ENCODE measurements at places on chromosomes 11 and 22.

DNA sequence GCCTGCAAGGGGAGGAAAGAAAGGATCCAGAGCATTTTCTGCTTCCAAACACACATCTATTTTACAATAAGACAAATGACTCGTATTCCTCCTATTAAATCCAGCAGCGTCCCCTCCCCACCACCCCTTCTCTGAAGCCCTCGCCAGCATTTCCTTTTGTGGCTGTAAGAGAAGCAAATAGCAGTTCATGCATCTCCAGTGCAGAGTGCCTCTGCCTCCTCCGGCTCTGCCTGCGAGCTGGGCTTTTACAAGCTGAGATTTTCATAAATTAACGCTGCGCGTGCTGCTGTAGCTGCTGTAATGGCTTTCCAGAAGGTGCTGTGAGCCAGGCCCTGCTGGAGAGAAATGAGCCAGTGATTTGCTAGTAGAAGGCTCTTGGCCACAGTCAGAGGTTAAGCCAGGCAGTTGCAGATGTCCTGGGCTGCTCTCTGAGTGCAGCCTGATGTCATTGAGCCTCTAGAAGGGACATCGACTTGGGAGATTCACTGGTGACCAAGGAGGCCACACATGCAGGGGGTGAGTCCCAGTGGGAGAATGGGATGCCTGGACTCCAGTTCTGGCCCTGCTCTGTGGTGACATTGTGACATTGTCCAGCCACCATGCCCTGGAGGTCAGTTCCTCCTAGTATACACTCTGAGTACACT is 134.5 kb upstream of the NAV2 start:
- ATAC-seq: peak; percentile 4

DNA sequence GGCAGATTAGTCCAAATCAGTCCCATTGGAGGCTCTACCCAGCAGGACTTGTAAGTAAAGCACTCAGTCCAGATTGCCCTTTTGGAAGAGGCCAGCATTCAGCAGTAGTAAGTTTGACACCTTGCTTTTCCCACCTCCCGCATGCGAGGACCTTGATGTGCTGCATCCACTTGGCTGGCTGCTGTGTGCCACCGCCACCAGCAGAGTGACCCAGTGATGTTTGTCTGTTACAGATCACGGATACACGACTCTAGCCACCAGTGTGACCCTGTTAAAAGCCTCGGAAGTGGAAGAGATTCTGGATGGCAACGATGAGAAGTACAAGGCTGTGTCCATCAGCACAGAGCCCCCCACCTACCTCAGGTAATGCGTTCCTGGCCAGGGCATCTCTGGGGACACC is 6.6 kb downstream of the SMARCB1 start:
- ATAC-seq: no peak

GRCh38 chr11:74702383-74703007 is 28.7 kb downstream of the CHRDL2 start:
- ATAC-seq: peak; percentile 60

GRCh38 chr11:122096272-122097112 is 19.5 kb downstream of the BLID start:
- no peak for ATAC-seq

- no peak for ATAC-seq
These were observed 4.9 kb upstream of the SLC6A5 start for GRCh38 chr11:20594274-20595061.

DNA sequence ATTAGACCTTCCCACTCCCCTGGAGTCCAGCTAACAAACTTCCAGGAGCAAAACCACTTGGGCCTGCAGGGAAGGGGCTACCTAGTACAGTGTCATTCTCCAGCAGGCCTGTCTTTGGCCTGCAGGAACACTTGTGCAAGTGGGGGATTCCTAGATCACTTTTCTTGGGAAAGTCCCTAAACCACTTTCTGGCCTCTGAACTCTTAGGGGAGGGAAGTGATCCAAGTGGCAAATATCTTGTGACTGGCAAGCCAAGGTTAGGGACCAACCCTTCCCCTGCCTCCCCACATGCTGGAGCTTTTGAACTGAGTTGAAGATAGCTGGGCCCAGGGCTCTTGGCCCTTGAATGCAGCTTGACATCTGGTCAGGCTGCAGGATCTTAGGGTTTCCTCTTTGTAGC is 17.2 kb downstream of the PPFIBP2 start:
- peak; percentile 60 for ATAC-seq

DNA sequence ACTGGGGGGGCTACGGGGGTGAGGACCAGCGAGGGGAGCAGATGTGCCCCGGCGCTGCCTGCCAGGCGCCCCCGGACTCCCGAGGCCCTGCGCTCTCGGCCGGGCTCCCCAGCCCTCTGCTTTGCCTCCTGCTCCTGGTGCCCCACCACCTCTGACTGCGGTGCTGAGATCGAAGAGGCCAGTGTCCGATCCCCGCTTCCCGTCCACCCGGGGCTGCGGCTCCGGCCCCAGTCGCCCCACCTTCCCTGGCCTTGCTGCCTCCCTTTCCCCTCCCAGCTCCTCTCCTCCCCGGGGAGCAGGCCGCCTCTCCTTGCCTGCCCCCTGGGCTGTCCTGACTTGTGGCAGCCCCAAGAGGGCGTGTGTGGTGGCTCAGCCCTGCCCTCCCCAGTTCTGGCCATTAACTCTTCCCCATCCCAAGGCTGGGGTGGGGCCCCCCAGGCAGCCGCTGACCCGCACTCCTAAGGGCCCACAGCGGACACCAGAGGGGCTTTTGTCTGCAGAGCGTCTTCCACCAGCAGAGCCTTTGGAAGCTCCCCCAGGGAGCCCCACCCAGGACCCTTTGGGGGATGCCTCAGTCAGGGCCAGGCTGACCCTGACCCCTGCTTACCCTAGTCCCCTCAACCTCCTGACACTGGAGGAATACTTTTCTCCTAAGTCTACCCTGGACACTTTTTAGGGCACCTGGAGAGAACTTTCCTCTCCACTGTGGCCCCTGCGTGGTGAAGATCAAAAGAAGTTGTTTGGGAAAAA is 16.6 kb downstream of the RTN4RL2 start:
- ATAC-seq: peak; percentile 59

- no peak for ATAC-seq
These were observed 369.7 kb downstream of the MN1 start for GRCh38 chr22:27431896-27432295.

GRCh38 chr22:39405346-39406085 is 5.9 kb downstream of the TAB1 start:
- ATAC-seq: no peak

GRCh38 chr22:21866833-21867527 is 465 bp downstream of the MAPK1 start:
- ATAC-seq: peak; percentile 42

- ATAC-seq: no peak
These were observed 42.6 kb downstream of the CHST1 start for GRCh38 chr11:45622861-45623260.

DNA sequence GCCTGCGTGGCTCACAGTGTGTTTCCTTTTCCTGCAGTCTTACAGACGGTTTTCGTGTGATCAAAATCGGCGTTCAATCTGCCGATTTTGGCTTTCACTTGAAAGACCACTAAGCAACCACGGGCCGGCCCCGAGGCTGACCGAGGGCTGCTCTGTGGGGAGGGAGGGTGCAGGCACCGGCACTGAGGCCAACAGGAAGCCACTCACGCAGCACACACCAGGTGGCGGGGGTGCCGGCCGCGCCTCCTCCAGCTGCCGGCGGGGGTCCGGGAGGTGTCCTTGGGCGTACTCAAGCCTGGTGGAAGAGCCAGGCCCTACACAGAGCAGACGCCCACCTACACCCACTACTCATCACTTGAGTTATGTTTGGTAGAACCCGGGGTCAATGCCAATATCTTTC is 14.3 kb downstream of the TOLLIP start:
- ATAC-seq: no peak

GRCh38 chr11:120903686-120904085 is 120.2 kb upstream of the TBCEL start:
- ATAC-seq: no peak

DNA sequence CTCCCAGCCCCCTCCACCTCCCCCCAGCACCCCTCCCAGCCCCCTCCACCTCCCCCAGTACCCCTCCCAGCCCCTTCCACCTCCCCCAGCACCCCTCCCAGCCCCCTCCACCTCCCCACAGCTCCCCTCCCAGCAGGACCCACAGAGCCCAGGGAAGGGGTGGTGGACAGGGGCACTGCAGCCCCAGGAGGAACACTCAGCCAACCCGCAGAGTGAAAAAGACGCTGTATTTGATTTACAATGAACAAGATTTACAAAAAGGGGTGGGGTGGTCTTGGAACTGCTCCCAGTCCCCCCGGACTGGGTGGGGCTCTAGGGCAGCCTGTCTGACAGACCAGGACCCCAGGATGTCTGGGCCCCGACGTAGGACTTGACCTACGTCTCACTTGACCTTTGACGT is 4.6 kb upstream of the MAPK11 start:
- ATAC-seq: no peak

DNA sequence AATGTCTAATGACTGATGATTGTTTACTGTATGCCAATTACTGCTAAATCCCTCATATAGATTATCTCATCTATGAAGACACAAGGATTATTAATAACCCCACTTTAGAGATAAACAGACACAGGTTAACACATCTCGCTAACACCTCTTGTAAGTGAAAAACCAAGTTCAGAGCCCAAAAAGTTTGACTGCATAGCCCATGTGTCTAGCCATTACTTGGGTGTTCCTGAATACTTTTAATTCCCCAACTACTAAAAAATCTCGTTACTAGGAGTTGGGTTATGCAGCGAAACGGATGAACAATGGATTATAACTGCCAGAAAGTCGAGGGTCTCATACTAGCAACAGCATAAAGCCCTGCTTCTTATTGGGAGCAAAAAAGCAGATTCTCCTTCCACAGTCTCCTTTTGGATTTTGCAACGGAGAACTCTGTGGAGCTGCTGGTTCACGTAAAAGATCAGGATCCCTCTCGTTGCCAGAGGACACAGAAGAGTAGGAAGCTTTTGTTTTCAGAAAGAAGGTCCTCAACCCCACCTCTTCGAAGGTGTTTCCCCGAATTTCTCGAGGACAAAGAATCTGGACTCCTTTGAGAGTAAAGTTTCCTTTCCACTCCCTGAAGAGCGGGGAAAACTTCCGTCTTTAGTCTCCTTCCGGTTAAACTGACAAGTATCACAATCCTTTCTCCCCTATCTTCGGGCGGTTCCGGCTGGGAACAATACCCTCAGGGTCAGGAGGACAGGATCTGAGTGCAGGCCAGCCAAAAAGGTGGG is 979 bp downstream of the ZBED5 start:
- ATAC-seq: no peak

GRCh38 chr11:34640924-34641275 is 20.0 kb downstream of the EHF start:
- no peak for ATAC-seq

GRCh38 chr11:15937601-15938120 is 418.7 kb downstream of the SOX6 start:
- no peak for ATAC-seq

DNA sequence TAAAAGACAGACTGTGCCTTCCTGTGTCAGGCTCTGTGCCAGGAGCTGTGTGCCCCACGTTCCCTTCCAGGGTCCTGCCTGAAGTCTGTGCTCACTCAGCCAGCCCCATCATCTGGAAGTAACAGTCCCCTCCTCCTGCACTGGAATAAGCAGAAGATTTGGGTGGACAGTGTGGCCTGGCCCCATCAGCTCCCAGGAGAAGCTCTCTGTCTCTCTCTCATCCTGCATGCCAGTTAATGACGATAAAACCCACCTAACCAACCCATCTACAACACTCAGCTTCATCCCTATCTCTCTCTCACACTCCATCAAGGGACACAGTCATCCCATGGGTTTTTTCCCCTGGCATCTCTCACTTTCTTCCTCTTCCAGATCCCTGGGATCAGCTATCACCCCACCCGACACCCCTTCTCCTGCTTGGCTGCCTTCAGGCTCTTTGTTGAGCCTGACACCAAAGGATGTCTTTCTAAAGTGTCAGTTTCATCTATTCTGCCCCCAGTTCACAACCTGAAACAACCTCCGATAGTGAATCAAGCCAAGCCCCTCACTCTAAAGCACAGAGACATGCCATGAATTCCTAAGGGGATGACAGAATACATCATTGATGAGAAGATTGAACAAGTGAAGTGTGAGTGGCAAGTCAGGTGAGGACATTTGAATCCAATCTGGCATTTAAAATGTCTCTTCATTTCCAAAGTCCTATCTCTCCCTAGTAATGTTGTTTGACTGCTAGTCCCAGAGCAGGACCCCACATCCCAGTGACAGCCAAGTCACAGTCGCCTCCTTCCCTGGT is 91.4 kb upstream of the TOP3B start:
- no peak for ATAC-seq

- no peak for ATAC-seq
These were observed 737 bp downstream of the PPP2R1B start for GRCh38 chr11:111765320-111765983.

DNA sequence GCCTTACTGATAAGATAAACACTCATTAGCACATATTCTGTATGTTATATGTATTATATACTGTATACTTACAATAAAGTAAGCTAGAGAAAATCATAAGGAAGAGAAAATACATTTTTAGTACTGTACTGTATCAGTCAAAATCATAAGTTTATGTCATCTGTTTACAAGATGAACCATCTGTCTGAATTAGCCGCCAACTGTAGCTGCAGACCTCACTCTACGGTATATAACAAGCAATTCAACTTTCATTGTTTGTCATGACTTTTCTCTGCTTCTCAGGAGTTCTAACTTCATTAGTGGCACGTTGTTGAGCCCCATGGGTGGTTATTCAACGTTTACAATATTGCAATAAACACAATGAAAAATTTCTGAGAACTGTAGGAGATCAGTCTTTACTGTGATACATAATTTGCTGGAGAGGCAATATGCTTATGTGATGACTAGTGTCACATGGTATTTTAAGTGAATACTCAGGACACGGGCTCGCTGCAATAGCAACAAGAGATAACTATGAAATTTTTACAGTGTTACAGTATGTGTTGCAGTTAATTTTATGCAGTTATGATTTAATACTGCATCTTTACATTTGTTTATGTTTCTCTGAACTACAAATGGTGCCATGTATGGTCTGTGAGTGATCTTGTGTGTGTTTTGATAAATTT is 132.2 kb upstream of the CTSC start:
- ATAC-seq: no peak

DNA sequence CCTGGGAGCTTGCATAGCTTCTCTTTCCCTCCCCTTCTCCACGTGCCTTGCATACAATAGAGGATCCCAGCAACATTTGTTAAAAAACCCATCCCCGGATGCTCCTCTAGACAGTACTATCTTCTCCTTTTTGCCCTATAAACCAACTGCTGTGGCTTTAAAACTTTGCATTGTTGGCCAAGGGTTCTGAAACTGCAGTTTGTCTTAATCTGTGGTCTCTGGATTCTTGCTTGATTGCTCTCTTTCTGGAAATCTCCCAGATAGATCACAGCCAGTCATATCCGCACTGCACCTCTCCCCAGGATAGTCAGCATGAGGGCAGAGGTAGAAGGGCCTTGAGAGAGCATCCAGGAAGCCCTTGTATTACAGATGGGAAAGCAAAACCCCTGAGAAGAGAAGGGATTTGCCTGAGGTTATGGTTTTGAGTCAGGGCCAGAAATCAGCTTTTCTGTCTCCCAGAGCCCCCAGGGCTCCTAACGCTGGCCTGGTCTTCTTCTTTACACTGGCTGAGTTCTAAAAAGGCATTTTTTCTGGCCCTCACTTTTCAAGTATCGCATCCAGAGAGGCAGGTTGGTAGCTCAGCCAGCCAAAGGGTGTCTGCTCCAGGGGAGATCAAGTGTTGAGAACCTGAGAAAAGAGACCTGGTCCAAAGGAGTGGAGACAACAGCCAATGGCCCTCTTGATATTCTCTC is 70.6 kb downstream of the ADM start:
- ATAC-seq: no peak

- peak; percentile 31 for ATAC-seq
These were observed 8.1 kb downstream of the PC start for GRCh38 chr11:66950112-66950535.

GRCh38 chr22:43919106-43919973 is 4.3 kb upstream of the PNPLA3 start:
- ATAC-seq: no peak

Measured in stimulated activated memory B cell treated with anti-CD40 and anti-IgM and Interleukin-4, amounts not matched to agents 10 μg/mL and 1 μg/mL and 100 μg/mL, for 72 hours (primary cell).